ENCODE measurements at places on chromosomes 1 and 21.

DNA sequence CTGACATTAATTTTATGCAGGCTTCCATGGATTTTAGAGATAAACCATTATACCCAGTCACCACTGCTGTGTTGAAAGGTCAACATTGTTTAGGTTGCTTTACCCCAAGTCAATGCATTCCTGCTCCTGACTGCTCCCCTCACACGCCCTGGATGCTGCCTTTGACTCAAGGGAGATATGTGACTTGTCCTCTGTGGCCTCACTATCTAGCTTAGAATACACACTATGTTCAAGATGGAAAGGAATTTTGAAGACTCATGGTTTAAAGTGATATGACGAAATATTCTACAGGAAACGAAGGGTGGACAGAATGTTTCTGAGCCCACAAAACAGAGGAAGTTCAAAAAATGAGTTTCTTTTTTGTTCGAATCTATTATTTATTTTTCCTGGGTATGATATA lies 170.4 kb upstream of the NR5A2 start:
- peak; percentile 82 for DNase-seq

GRCh38 chr1:206563367-206564207 lies 48.7 kb downstream of the EIF2D start:
- DNase-seq, result no peak

- peak; percentile 5 for DNase-seq
Observed at GRCh38 chr1:196180847-196181593, 427.2 kb downstream of the KCNT2 start.

DNA sequence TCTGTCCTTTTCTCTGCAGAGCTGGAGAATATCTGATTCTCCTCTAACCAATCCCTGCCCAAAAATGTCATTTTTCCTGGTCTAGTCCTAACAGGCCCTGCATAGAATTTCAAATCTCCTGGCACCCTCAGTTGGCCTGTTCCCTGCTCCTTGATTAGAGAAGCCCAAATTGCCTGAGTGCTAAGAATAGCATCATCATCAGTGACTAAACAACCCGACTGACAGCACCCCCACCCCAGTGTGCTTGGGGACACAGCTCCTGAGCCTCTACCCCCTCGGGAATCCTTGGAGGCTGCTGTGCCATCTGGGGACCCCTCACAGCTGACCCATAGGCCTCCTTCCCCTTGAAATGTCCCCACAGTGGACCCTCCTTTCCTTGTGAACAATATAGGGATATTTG lies 94.4 kb downstream of the DDX20 start:
- no peak for DNase-seq

DNA sequence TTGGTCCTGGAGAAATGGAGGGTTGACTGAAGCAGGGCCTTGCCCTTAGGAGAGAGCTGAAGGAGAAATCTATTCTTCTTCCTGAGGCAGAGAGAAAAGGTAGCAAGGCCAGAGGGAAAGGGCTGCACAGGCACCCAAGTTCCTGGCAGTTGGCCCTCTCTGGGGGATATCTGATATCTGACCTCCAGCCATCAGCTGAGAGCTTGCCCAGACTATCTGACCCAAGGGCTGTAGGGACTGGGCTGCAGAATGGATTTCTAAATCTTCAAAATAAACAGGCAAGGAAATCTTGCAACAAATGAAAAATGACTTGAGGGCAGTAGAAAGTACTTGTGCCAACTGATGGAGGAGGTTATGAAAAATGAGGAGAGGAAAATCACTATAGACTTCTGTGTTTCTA lies 498 bp upstream of the CLCA2 start:
- no peak for DNase-seq

DNA sequence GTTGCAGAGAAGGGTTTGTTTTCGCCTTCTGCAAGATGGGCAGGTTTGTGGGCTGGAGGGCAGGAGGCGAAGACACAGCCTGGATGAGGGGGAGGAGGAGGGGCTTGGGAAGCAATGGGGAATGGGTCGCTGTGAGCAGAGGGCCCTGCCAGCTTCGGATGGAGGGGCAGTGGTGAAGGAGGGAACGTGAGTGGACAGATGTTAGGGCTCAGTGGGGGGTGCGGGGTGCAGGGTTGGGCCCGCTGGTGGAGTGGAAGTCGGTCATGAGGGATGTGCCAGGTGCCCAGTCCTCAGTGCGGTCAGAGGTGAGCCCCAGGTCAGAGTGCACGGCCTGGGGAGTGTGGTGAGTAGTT lies 55.5 kb upstream of the ABCG1 start:
- DNase-seq, result no peak

- no peak for DNase-seq
Observed at GRCh38 chr1:35043498-35043897, 11.8 kb upstream of the ZMYM6 start.

DNA sequence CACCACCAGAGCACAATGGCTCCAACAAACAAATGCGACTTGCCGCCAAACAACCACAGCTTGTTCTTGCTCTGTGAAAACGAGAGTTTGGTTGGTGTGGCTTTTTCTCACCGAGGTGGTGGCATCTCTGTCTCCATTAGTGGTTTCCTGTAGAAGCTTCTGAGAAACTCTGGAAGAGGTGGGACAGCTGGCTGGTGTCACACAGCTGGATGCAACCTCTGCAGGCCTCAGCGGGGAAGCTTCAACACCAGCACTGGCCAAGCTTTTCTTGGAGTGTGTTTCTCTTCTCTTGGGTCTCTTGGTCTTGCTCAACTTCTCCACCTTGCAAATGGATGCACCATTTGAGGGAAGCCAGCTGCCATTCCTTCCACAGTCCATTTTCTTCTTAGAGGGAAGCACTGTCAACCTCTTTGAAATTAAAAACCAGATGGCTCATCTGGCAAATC lies 124.8 kb downstream of the KCNN3 start:
- no peak for DNase-seq

GRCh38 chr1:6104631-6105030 lies 58.9 kb downstream of the KCNAB2 start:
- no peak for DNase-seq

DNA sequence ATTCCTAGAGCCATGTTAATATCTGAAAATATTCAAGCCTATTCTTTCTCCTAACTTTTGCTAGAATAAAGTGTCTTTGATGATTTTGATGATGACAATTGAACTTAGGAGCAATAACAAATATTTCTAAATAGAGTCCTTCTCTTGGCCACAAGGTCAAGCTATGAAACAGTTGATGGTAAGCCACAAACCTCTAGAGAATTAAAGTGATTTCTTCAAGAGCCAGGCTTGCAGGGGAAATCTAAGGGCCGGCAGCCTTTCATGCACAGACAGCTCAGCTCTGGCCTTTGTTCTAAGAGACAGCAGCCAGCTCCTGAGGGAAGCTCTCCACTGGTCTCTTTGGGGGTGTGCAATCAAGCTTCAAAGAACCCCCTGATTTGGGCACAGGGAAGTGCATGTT lies 59.0 kb downstream of the SUSD4 start:
- DNase-seq, result no peak

DNA sequence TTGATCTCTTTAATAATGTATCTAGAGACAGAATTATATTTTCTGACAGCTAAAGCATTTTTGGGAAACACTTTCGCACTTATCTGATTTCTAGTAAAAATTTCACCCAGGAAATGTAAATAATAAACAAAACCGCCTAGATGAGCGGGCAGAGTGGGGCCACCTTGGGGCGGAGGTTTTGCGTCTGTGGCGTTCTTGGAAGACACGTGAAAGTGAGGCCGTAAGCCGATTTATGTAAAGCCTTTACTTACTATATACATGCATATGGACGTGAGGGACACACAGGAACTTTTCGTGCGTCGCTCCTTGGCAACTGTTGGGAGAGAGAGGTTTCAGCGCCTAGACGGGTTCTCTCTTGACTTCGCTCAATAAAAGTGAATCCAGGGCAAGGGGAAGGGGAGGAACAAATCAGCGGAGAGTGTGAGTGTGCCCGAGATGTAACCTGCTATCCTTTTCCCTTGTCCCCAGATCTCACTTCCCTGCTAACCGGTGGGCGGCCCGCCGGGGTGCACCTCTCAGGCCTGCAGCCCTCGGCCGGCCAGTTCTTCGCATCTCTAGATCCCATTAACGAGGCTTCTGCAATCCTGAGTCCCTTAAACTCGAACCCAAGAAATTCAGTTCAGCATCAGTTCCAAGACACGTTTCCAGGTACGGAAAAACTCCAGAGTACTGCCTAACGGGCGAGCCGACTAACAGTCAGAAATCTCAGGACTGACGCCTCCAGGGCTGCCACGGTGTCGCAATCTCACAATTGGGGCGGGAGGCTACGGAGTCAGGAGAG lies 1.7 kb downstream of the HLX start:
- peak; percentile 98 for DNase-seq

DNA sequence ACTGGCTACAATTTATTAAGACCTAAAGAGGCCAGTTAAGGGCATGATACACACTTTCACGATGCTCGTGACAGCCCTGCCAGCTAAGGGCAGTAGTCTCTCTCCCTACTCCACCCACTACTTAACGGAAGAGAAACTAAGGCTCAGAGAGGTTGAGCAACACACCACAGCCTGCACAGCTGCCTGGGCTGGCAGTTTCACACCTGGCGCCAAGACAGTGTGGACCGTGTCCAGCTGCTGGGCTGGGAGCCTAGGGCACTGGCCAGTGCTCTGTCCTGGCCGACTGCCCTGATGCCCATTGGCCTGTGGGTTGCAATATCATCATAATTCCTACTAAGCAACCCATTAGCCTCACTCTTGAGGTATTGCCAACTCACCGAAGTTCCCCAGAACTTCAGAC lies 27.6 kb downstream of the TENT5C start:
- DNase-seq, result no peak

DNA sequence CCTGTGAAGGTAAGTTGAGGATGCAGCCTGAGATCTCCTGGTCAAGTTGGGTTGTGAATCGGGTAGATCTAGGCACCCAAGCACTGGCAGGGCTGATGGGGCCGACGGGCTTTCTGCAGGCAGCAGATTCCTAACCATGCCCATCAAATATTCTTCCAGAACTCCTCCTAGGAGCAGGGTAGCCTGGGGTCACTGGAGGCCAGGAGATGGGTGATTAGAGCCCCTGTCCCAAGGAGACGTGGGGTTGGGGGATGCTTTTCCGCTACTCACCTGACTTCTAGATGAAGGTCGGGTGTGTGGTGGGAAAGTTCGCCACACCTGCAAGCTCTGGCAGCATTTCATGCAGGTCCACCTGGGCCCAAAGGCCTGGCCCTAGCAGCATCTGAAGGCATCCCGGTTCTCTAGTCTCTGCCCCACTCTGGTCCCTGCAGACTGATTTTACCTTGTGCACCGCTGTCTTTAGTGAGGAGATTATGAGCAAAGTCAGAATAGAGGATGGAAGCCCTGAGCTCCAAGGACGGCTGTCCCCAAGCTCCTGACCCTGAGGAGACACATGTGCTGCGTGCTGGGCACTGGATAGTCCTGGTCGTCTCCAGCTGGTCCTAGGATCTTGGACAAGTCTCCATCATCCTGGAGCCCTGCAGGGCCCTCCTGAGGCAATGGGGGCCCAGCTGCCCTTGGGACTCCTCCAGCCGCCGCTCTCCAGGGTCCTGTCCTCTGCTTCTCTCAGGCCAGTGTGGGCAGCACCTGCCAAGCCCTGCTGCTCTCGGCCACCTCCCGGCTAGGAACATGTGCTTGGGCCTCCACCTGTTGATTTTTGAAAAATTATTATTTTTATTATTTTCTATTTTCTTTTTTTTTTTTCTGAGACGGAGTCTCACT lies 21.8 kb upstream of the C2CD2 start:
- DNase-seq, result no peak

DNA sequence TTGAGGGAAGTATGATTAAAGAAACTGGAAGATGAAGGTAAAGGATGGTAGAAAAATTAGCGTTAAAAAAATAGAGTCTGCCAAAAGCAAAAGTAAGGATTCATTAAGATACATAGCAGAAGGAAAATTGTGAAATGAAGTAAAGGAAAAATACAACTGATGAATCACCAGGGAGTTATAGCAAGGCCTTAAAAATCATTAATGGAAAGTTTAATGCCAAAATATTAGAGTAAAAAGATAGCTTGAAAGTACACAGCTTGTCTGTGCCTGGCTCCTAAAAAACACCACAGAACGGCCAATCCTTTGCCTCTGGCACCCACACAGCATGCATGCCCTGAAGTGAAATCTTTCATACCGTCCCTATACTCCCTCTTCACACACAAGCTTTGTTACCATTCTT lies 66.9 kb upstream of the APOBEC4 start:
- DNase-seq, result no peak

- peak; percentile 37 for DNase-seq
Observed at GRCh38 chr1:34867415-34867814, 7.9 kb upstream of the SMIM12 start.

DNA sequence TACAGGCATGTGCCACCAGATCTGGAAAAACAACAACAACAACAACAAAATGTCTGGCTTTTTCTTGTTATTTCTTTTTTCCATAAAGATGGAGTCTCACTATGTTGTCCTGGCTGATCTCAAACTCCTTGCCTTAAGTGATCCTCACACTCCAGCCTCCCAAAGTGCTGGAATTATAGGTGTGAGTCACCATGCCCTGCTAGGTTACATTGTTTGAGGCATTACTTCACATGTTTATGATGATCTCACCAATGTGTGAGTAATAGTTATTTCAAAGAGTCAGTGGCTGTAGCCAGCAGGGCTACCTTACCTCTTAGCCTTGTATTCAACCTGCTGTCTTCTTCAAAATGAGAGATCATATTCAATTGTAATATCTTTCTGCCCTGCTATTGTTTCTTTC lies 445.7 kb downstream of the AMY1C start:
- no peak for DNase-seq

Data from inflammatory macrophage treated with lipopolysaccharide for 1 hour (primary cell).